ENCODE measurements at places on chromosomes 2 and 18.

GRCh38 chr2:187594801-187595200 lies 40.6 kb upstream of the TFPI start:
- no peak for DNase-seq

DNA sequence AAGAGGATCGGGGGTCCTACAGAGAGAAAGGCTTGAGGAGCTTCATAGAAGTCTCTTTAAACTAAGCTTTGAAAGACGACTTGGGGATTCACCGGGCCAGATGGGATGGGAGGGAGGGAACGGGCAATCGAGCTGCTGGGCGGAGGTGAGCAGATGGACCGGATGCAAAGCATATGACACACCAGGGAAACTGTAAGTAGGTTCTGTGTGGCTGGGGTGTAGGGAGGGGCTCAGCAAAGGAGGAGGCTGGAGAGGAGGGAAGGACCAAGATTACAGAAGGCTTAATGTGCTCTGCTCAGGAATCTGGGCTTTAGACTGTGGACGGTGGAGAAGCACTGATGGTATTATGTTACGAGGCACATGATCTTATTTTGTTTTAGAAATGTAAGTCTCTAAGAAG lies 131.5 kb downstream of the MAIP1 start:
- DNase-seq = no peak

DNA sequence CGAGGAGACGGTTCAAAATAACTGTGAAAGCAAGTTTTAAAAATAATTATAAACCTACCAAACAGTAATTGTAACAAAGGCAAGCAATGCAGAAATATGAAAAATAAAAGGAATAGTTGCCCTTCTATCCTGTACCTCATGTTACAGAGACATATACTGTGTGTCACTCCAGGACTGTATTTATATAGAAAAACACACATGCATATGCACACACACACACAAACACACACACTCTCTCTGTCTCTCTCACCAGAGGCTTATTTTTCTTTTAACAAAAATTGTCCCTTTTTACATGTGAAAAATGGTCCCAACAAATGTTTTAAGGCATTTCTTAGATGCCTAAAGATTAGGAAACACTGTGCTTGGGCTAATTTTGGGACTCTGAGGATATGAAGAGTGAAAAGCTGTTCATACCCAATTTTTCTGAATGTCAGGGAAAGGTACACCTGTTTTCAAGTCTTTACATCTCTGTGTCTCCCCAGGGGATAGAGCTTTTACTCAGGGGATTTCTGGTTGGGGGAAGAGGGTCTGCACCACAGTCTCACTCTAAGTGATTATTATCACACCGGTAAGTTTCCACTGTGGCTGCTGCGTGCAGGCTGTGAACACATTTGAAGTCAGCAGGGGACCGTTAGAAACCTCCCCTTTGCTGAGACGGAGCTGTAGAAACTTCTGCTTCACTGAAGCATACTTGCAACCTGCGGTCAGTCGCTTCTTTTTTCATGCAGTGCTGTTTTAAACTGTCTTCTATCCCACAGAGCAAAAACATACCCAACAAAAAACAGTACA lies 51.4 kb upstream of the SPAG16 start:
- peak; percentile 7 for DNase-seq

GRCh38 chr2:112877423-112877822 lies 33.5 kb upstream of the IL37 start:
- no peak for DNase-seq

- DNase-seq = no peak
These were observed 127.1 kb downstream of the SOCS6 start for GRCh38 chr18:70415823-70416488.

DNA sequence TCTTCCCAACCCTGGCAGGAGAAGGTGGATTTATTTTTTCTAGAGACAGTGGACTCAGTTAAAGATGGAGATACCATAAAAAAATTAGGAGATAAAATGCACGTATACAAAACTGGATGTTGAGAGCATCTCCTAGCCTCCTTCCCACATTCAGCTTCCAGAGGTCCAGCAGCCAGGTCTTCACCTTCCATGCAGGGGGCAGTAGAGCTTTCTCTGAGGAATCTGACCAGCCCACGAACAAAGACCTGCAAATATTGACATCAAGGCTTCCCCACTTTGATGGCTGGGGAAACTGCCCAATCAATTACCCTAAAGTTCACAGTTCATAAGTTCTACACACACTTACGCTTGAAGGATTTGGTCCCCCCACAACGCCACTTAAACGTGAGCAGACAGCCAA lies 24.5 kb downstream of the AQP4 start:
- DNase-seq = no peak

DNA sequence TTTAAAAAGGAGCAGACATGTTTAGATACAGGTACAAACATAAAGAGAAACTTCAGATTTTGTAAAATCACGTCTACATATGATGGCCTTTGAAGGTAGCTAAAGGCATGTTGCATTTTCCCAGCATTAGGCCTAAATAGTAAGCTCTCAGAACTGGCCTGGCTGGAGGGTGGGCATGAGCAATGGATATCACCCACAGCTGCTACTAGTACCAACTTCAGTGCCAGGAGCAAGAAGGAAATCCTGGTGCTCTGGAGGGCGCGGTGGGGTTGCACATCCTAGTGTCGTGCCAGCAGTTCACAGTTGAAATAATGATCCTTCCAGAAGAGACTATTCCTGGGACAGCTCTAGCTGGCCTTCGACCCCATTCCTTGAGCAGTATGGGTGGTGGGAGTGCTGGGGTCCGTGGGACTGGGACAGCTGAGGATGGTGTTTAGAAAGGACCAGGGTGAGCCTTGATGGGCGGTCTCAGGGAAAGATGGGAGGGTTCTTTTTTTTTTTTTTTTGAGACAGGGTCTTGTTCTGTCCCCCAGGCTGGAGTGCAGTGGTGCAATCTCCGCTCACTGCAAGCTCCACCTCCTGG lies 4.9 kb downstream of the DES start:
- no peak for DNase-seq

DNA sequence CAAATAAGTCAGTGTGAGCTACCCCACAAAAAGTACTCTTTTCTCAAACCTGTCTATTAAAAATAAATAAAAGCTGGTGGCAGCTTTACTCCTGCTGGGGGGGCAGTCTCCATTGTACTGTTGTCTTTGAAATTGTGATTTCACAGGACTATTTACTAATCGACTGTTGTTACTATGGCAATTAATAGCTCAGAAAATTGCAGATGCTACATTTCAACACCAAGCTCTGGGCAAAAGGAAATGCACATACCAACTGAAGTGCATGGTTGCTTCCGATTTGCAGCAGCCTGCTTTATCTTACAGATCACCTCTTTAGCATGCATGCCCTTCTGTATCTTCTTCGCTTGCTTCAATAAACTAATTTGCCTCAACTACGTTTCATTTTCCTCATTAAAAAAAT lies 117.6 kb upstream of the DAPL1 start:
- DNase-seq = no peak

- no peak for DNase-seq
These were observed 20.9 kb downstream of the DYSF start for GRCh38 chr2:71474116-71474743.

DNA sequence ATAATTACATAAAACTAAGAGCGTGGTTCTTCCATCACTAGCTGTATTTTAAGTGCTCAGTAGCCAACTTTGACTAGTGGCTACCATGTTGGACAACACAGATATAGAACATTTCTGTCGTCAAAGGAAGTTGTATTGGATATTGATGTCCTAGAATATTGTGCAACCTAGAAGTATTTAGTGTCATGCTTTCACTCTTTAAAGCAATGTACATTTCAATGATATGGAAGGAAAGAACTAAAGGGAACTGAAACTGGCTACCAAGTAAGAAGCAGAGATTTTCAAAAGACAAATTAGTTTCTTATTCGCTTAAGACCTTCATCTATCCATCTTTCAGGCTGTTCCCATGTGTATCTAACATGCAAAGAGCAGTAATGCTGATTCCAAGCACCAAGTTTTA lies 85.4 kb upstream of the EML6 start:
- DNase-seq = no peak

DNA sequence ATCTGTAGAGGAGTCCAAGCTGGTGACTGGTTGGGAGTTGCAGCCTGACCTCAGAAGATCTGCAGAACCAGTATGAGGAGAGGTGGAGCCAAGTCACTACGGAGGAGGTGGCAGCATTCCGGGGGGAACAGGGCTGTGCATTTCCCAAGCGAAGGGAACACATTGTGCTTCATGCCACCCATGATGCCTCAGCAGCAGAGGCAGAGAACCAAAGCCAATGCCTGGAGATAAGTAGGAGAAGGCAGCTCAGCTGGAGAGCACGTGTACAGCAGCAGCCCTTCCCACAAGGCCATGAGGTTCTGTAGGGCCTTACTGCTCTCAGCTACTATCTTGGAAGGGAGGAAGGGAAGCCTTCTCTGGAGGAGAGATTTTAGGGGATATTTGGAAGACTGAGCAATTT lies 67.2 kb upstream of the LRPPRC start:
- DNase-seq = no peak

- DNase-seq = no peak
These were observed 109.7 kb upstream of the ZNF236 start for GRCh38 chr18:76712511-76713140.

- no peak for DNase-seq
These were observed 86.4 kb upstream of the MAP4K3 start for GRCh38 chr2:39523308-39524044.

- DNase-seq = no peak
These were observed 102.3 kb downstream of the CDCA7 start for GRCh38 chr2:173456960-173457359.

- no peak for DNase-seq
These were observed 130.9 kb upstream of the GLI2 start for GRCh38 chr2:120604767-120605166.

DNA sequence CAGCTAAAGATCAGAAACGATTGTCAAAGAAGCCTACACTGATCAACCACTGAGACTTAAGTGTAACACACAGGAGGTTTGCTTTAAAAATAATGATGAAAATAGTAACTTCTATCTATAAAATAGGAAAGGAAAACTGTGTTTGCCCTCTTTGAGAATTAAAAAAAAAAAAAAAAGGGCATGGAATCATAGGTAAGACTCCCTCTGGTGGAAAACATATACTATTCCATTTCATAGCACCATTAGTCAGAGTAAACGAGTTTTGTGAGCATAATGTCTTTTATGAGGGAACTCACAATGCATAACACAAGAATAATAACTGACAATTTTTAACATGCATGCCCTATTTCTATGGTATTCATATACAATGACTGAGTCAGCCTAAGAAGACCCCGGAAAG lies 36.3 kb downstream of the SLC35F5 start:
- no peak for DNase-seq

- DNase-seq = no peak
These were observed 25.3 kb downstream of the IL1F10 start for GRCh38 chr2:113092864-113093612.

- DNase-seq = peak; percentile 9
These were observed at the start of gene EFHD1 for GRCh38 chr2:232633413-232634205. EFHD1 (plus strand) TSS chr2:232633604; CDS start chr2:232633705, 101 bp downstream.

DNA sequence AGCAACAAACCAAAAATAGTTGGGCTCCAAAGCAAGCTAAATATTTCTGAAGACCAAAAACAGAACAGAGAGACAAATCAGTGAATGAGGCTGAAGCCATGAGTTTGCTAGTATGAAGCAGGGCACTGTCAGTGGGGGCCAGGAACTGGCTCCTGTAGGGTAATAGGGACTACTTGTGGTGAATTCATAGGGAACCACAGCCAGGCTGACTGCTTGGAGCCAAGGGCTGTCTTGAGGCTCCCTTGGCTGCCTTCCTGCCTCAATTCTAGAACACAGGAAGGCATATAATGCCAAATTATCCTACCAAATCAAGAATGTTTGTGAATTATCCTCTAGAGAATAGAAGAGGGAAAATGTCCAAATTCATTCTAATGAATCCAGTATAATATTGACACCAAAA lies 406.0 kb downstream of the CCDC85A start:
- no peak for DNase-seq

GRCh38 chr18:78891185-78891762 lies 88.3 kb upstream of the SALL3 start:
- no peak for DNase-seq

DNA sequence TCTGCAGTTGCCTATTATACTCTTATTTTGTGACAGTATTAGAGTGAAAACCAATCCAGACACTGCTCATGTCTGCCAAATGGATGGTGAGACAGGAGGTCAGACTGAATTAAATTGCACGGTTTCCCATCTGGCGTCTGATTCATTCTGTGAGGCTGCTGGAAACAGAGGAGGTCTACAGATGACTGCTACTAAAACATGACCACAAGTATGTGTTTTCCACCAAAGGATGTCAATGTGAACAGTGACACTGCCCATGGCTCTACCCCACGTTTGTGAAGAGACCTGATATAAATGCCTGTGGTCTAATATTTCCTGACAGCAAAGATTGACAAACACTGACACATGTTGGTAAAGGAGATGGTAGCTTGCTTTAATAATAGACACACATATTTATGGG lies 104.3 kb upstream of the ST6GAL2 start:
- no peak for DNase-seq

DNA sequence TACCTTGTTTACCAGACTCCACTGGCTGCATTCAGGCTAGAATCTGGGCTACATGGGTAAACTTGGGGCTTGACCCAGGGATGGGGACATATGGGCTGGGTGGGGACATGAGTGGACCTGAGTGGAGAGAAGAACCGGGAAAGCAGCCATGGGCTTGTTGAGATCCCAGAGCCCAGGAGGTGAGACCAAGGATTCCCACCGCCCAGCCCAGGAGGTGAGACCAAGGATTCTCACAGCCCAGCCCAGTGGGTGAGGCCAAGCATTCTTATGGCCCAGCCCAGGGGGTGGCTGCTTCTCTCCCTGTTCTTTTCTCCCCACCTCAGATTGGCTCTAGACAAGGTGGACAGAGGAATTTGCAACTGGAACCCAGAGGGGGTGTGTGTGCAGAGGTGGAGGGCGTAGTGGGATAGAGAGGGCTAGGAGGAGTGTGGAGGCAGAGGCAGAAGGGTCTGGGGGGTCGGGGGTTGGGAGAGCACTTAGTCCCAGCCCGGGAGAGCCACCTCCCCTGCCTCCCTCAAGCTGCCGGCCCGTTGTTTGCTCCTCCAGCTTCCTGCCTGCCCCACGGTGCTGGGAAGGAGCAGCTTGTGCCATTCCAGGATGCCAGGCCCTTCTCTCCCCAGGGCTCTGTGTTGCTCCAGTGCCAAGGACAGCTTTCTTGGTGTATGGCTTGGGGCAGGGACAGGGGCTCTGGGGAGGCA lies 25.6 kb downstream of the GLI2 start:
- DNase-seq = no peak

- DNase-seq = no peak
These were observed 159.2 kb upstream of the RAB12 start for GRCh38 chr18:8450013-8450412.

DNA sequence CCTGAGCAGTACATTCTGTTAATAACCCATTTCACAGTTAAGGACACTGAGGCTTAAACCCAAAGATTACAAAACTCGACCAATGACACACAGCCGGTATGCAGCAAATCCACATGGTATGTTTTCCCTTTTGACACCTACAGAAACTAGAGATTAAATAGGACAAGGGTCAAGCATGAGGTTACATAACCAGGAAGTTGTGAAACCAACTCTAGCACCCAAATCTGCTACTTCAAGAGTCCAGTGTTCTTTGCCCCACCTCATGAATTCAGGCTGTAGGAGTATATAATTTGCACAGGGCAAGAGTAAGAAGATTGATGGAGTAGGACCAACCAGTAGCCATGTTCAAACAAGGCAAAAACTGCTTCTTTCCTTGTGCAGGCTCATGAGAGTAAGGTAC lies 249.8 kb downstream of the BCL11A start:
- DNase-seq = no peak

All from stimulated activated CD8-positive, alpha-beta memory T cell treated with anti-CD3 and anti-CD28 coated beads, Interleukin-7, amount 100 ng/mL, for 1 hour (primary cell).